ENCODE measurements at places on chromosomes 5 and 9. TPM values are rescaled to one million over a fixed set of nuclear protein-coding genes. Genes with fewer than 3 reads are reported as not detected.

- DNase-seq, result no peak
Observed at GRCh38 chr5:41954286-41954685, 29.2 kb downstream of the FBXO4 start.

DNA sequence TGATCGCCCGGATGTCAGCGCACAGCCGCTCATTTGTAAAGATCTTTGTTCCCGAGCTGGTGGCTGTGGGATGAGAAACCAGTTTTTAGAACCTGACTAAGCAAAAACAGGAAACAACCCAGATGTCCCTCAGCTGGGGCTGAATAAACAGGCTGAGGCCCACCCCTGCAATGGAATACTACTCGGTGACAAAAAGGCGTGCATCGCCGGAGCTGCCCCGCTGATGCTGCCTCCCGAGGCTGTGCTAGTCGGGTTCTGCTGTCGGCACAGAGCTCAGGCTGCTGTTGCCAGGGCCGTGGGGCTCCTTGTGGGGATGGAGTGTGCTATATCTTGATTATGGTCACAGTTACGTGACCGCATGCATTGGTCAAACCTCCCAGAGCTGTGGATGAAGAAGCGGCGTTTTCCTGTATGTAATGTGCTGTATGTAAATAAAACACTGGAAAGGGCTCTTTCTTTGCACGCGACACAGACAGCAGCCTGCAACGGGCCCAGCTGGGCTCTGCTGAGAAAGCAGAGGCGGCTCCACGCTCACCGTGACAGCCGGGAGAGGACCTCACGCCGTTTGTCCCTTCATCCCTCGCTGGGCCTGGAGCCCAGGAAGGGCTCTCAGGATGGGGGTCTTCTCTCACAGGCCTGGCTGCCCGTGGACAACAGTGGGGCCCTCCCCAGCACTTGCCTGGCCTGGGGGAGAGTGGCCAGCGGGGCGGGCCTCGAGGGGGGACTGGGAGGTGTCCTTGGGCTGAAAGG lies 51.5 kb upstream of the RNU6ATAC start:
- DNase-seq, result no peak

The ST8SIA4 gene
- 0.72 TPM for total RNA-seq

DNA sequence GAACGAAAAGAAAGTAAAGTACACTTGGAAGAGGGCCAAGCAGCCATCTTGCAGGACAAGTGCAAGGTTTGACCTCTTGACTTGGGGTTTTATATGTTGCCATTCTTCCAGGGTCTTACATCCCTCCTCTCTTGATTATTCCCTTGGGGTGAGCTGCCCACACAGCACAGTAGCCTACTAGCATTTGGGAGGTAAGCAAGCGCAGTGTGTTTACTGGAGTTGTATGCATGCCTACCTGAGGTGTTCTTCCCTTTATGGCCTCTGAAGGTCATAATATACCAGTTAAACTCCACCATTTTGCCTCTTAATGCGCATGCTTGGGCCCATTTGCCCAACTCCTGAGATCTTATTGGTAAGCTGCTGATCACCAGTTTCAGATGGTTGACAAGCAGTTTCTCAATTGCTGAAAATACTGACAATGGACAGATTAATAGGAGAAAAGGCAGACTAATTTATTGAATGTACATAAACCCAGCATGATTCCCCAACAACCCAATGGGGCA lies 173.8 kb upstream of the SLC30A5 start:
- no peak for DNase-seq

DNA sequence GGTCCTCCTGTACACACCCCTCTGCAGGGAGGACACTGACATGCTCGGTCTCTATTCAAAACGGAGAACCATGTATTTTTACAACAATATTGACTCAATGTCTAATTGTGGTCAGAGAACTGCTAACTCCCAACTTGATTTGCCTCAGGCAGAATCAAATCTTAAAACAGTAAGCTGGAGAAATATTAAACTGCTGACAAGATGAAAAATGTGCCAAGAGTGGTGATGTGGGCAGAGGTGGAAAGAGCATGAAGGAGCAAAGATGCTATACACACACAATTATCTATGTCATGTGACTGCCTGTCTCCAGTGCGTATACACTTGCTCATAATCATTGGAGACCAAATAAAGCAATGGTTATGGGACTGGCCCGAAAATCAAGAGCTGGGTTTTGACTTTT lies 556.1 kb upstream of the ZNF608 start:
- no peak for DNase-seq

- no peak for DNase-seq
Observed at GRCh38 chr5:95939465-95939864, 22.2 kb downstream of the ELL2 start.

GRCh38 chr5:98999631-99000030 lies 70.8 kb upstream of the CHD1 start:
- no peak for DNase-seq

DNA sequence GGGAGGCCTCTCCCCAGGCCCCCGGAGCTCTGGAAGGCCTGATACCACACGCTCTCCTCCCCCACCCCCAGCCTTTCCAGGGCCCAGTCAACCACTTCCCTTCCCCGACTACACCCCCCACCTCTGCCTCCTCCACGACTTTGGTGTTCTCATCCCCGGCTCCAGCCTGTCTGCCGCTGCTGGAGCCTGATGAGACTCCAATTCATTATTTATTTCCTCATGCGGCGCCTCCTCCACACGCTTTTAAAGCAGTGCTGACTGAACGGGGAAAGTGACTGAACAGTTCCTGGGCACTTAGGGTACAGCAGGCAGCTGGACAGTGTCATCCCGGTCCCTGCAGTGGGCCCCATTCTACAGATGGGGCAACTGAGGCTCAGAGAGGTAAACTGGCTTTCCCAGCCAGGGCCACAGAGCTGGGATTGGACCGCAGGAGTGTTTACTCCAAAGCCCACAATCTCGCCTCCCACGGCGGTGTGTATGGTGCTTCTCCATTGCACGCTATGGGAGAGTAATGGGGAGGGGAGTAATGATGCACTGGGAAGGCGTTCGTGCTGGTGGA lies 15.9 kb upstream of the RPL26L1 start:
- no peak for DNase-seq

Data from epithelial cell of proximal tubule (primary cell).